ENCODE measurements at places on chromosomes 4 and X.
A peak's percentile ranks its signal among the peaks of the same experiment; 100 is the strongest.

- H3K27ac ChIP-seq, result no peak overlapping the region
- H3K4me1 ChIP-seq, result no peaks in the 10 kb centered on the region
- no peak for DNase-seq
These were observed 146.4 kb upstream of the EDNRA start for GRCh38 chr4:147334478-147334877.

- no peak overlapping the region for H3K27ac ChIP-seq
- H3K27me3 ChIP-seq, result peaks cover 2% of the 10 kb centered on the region
These were observed 2.4 kb upstream of the ZFP92 start for GRCh38 chrX:153408871-153409351.

DNA sequence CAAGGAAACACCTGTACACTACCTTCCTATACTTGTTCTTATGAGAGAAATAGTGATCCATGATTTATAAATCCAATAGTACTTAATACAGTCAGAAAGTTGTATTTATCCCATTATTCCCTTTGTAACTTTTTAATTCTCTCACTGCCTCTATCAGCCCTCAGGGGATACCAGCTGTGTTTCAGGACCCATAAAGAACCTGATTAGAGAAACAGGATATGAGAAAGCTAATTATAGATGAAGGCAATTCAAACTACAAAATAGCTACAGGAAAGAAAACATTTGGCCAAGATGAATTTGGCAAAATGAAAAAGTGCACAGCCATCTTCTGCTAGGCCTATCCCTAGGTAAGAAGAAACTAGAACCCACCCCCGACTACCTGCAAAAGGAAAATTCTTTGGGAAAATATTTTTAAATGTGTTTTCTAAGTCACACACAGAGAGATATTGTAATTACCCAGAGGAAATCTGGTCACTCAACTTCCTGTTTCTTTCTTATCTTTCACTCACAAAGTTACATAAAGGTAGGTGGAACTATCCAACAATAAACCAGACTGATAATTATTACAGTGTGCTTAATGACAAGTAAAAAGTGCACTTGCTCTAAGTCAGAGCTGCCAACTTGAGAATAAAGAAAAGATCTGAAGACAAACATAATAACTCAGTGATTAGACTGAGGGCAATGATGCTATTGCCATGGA is 836.5 kb upstream of the HTR2C start:
- H3K4me3 ChIP-seq, result no peak overlapping the region
- no peaks in the 10 kb centered on the region for H3K4me1 ChIP-seq
- no peaks in the 10 kb centered on the region for H3K36me3 ChIP-seq

GRCh38 chr4:122827879-122828601 is 1.4 kb downstream of the FGF2 start:
- DNase-seq, result no peak
- H3K36me3 ChIP-seq, result no peaks in the 10 kb centered on the region
- H3K27me3 ChIP-seq, result peaks cover 9% of the 10 kb centered on the region
- peak overlapping the region; percentile 46 for H3K27ac ChIP-seq
- peak overlapping the region; percentile 87 for H3K4me3 ChIP-seq
